Naive B cell (primary cell): ENCODE measurements at places on chromosomes 16 and 17. TPM values are rescaled to one million over a fixed set of nuclear protein-coding genes. Genes with fewer than 3 reads are reported as not detected.

The C1QTNF8 gene
- polyA plus RNA-seq = not detected

DNA sequence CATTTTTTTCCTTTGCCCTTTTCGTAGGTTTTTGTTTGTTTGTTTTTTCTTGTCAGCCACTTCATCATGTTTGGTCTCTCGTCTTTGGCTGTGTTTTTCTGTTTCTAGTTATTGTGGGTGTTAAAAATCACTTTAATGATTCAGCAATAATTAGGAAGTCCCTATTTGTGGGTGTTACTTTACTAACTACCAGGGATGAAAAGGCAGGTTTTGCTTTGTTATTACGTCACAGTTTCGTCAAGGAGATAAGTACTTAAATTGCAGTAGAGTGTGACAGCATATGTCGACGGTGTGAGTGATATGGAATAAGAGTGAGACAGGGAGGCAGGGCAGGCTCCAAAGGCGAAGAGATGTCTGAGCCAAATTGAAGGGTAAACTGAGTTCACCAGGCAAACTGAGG, 479.6 kb downstream of the WWOX start:
- no peak overlapping the region for H3K4me3 ChIP-seq
- no peak overlapping the region for H3K27ac ChIP-seq
- DNase-seq = no peak
- no peaks in the 10 kb centered on the region for H3K36me3 ChIP-seq
- peaks cover 5% of the 10 kb centered on the region for H3K4me1 ChIP-seq

The TMEM235 gene
- not detected for polyA plus RNA-seq

The SPNS2 gene
- polyA plus RNA-seq = not detected

DNA sequence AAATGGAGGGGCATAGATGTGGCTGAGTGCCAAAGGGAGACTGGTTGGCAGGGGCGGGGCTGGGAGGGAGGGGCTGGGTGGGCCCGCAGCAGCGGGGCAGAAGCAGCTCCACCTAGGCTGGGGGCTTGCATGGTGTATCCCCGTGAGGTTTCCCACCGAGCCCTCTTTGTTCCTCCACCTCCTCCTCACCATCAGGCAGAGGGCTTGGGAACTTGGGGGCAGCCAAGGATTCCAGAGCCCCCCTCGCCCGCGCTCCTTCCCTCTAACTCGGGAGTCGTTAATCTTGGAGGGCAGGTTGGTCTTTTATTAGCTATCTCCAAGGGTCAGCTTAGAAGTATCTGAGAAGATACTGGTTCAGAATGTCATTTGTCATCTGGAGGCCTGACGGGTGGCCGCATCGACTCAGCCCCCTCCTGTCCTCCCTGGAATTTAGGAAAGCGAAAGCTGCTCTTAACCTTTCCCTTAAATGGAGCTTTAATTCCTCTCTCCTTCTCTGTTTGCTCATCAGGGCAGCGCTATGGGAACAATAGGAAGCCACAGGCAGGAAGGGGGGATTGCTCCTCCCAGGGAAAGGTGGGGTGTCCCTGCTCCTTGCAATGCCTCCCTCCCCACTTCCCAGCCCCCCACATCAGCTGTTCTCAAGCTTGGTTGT, 274.3 kb upstream of the XYLT1 start:
- no peak for DNase-seq
- peaks cover 17% of the 10 kb centered on the region for H3K27me3 ChIP-seq
- H3K4me3 ChIP-seq = no peak overlapping the region
- no peaks in the 10 kb centered on the region for H3K4me1 ChIP-seq
- no peaks in the 10 kb centered on the region for H3K36me3 ChIP-seq
- H3K27ac ChIP-seq = no peak overlapping the region

GRCh38 chr17:58517378-58517927, 3.0 kb upstream of the MTMR4 start:
- DNase-seq = no peak
- H3K27me3 ChIP-seq = no peaks in the 10 kb centered on the region

The HP gene
- polyA plus RNA-seq = not detected

The C17orf107 gene
- 2.1 TPM for polyA plus RNA-seq

The UMOD gene
- not detected for polyA plus RNA-seq

DNA sequence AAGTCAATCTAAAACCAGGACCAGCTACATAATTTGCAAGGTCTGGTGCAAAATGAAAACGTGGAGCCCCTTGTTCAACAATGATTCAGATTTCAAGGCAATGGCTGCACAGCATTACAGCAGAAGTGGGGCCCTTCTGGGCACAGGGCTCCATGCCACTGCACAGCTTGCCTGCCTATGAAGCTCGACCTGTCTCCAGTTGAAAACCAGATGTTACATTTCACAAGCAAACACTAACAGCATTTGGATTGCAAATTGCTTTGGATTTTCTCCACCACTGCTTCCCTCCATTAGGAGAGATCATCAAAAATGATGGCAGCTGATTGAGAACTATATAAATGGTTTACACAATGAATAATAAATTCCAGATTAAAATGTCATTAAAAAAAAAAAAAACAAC, 551.4 kb upstream of the ZFHX3 start:
- H3K36me3 ChIP-seq = no peaks in the 10 kb centered on the region
- no peak overlapping the region for H3K4me3 ChIP-seq
- H3K4me1 ChIP-seq = no peaks in the 10 kb centered on the region
- H3K27me3 ChIP-seq = no peaks in the 10 kb centered on the region
